ENCODE measurements at places on chromosomes 3 and 15.

GRCh38 chr15:75857886-75858285, 14.6 kb downstream of the UBE2Q2 start:
- no peak for DNase-seq

DNA sequence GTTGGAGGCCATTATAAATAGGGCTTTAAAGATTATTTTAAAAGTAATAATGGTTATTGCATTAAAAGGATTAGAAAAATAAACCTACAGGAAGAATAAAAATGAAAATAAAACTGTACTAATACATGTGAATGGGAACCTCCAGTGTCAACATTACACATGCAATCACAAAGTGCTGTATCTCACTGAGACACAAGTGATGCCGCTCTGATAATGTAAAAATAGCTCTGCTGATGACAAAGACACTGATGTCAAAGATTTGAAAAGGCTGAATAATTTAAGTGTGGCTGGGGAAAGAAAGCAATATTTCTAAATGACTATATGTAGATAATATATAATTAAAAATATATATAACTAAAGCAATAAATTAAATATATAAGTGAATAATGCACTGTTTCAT, 129.1 kb upstream of the RAP2B start:
- no peak for DNase-seq

DNA sequence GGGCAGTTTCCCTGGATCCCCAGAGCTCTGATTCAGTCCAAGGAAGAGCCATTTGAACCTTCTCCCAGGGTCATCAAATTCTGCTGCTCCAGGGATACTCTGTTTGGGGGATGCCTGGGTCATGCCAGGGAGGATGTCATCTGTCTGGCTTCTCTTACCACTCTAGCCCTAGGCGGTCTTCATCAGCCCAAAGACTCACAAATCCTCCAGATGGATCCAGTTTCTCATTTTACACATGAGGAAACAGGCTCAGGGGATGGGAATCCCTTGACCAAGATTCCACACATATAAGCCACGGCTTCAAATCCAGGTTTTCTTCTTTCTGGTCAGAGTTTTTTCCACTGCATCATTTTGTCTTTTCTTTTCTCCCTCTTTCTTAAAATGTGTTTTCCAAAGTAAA, 36.7 kb downstream of the SLC28A1 start:
- DNase-seq: no peak

DNA sequence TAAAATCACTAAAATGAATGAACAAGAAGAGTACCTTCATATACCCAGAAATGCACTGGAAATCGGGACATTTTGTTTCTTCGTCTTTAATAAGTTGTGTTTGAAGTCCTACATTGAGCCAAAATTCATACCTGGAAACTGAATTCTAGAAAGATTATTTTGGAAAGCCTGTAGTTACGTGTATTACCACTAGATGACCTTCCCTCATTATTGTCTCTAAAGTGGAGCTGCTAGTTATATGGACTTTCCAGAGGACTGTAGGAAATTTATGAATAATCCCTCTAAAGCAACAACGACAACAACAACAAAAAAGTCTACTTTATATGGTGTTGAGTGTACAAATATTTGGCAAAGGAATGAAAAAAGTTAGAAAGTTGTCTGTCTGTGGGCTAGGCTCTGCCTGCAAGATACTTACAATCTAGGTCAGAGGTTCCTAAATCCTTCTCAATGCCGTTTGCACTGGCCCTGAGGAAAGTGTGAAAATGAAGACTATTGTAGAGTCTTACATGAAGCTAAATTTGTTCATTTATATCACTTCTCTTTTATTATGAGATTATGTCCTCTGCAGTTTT, 234.8 kb upstream of the NR2E3 start:
- no peak for DNase-seq
